ENCODE measurements at places on chromosomes 1 and 21.

DNA sequence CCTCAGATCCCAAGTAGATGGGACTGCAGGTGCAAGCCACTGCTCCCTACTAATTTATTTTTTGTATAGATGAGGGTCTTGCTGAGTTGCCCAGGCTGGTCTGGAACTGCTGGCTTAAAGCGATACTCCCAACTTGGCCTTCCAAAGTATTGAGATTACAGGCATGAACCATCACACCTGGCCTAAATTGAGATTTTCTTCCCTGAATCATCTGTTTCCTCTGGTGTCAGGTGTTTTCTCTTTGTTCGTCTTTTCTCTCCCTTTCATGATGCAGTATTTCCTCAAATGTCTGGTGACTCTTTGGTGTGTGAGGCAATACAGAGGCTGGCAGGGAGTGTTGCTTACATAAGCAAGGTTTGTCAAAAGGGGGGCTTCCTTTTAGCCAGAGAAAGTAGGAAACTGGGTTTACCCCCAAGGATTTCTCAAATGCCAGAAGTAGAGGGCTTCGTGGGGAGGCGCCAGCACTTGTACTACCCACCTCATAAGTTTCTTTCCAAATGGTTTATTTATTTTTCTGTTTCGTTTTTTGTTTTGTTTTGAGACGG is 27.6 kb downstream of the CLDN14 start:
- no peak for DNase-seq

- DNase-seq: no peak
Measured at GRCh38 chr1:80363689-80364475, 1357.4 kb upstream of the ADGRL4 start.

- no peak for DNase-seq
Measured at GRCh38 chr1:56069824-56070223, 509.5 kb downstream of the PLPP3 start.

DNA sequence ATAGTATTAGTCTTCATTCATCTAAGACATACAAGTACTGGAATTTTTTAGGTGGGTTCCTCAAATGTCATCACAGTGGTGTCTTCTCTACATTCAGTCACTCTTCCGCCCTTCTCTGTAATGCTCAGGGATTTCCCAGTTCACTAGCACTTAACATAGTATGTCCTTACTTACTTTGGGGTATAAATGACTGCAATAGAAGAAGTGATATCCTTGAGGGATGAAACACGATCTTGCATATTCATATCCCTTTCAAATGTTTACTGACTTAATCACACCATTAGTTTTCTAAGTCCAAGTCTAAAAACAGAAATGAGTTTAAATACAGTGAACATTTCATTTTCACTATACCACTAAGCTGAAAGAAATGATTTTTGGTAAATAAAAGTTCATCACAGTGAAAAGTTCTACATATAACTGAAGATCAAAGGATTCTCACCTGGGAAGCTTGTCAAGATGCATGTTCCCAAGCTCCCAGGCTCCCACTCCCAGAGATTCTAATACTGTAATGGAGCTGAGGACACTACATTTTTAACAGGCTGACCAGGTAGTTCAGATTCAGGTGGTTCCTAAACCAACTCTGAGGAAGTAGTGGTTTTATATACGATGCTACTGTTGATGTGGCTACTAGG is 29.7 kb downstream of the MRPL39 start:
- DNase-seq: no peak

- DNase-seq: no peak
Measured at GRCh38 chr21:14119038-14119437, 91.7 kb downstream of the LIPI start.

- no peak for DNase-seq
Measured at GRCh38 chr21:23624281-23624680, 1983.0 kb downstream of the MRPL39 start.

DNA sequence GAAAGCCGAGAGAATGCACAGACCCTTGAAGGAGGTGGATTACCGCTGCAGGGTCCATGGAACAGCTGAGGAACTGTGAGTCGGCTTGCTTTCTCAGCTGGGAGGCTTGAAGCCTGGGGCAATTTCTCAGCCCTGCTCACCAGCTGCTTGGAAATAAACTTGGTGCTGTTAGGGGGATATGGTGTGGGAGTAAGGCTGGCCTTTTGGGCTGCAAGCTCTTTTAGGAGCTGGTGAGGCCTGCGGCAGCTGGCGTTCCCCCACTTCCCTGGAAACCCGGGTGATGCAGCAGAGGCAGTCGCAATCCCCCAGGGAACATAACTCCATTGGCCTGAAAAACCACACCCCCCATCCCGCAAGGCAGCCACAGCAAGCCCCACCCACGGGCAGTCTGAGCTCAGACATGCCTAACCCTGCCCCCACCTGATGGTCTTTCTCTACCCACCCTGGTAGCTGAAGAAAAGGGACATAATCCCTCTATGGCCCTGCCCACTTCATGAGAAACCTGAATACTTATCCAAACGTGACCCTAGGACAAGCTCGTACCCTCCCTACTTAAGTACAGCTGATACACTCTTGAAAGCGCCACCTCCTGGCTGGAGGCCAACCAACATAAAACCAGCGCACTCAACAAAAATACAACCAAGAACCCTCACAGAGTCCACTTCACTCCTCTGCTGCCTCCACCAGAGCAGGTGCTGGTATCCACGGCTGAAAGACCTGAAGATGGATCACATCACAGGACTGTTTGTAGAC is 1995.8 kb downstream of the NCAM2 start:
- no peak for DNase-seq

GRCh38 chr1:111876631-111877030 is 112.8 kb downstream of the KCND3 start:
- DNase-seq: no peak

DNA sequence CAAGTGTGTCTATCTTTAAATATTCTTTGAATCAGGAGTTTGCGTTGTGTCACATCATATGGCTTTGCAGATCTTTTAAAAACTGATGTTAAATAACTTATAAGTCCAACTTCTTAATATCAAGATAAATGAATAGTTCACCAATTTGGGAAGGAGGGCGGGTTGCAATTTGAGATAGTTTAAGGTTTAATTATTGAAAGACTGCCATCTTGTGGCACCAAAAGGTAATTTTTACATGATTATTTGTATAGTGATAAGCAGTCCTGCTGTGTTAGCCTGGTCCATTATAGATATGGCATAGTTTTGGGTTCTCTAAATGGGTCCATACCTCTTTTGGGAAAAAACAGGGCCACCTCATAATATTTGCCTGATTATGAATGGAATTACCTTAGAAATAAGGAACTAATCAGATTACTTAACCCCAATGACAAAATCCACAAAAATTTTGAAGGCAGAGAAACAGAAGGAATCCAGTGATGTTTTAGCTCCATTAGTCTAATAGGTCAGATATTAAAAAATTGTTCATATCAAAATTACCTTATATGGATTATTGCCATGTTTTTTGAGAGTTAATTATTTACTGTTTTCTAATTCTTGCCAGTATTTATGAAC is 64.3 kb downstream of the PRKAA2 start:
- peak; percentile 32 for DNase-seq

DNA sequence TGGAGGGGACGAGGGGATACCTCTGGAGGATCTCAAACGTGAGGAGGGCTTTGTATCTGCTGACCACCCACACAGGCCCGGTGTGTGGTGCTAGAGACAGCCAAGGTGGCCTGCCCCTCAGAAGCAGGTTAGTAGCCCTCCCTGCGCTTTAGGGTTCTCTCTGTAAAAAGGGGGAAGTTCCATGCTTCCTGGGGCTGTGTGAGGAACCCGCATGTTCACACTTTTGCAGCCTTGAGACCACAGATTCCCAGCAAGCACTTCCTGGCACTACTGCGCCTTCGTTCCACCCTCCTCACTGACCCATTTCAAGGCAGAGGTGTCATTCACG is 7.9 kb upstream of the GUCA2B start:
- no peak for DNase-seq

- no peak for DNase-seq
Measured at GRCh38 chr1:32332290-32333079, 3.5 kb downstream of the MARCKSL1 start.

GRCh38 chr1:247500865-247501264 is 35.4 kb downstream of the OR2C3 start:
- no peak for DNase-seq

GRCh38 chr1:239550178-239550577 is 163.8 kb downstream of the CHRM3 start:
- DNase-seq: no peak

- no peak for DNase-seq
Measured at GRCh38 chr1:77378723-77379535, 97.1 kb downstream of the AK5 start.

- DNase-seq: no peak
Measured at GRCh38 chr1:219304227-219305226, 130.8 kb downstream of the LYPLAL1 start.

DNA sequence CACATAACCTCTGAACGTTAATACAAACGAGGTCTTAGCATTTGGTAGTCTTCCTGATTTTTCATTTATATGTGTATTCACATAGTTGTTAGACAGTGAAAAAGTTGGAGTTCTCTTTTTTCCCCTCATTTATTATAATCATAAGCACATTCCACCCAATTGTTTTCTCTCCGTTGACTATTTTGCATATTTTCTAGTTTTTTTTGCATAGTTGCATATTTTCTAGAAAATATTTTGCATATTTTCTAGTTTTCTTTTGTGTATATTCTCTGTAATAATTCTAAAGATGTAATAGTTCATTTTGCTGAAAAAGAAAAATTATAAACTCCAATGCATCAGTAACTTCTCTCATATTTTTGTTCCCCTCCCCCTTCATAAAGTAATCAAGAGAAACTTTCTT is 47.5 kb downstream of the FYB2 start:
- no peak for DNase-seq

- DNase-seq: no peak
Measured at GRCh38 chr21:45001134-45002095, 61.6 kb downstream of the SLX9 start.

GRCh38 chr1:215807911-215808436 is 240.9 kb downstream of the KCTD3 start:
- DNase-seq: no peak

GRCh38 chr21:33971492-33972013 is 55.9 kb upstream of the ATP5PO start:
- DNase-seq: no peak
